ENCODE measurements at places on chromosomes 1 and 21. TPM values are rescaled to one million over a fixed set of nuclear protein-coding genes. Genes with fewer than 3 reads are reported as not detected.

- DNase-seq: no peak
- no peak overlapping the region for H3K27ac ChIP-seq
- no peaks in the 10 kb centered on the region for H3K4me1 ChIP-seq
- peaks cover 27% of the 10 kb centered on the region for H3K36me3 ChIP-seq
Observed at GRCh38 chr1:182890927-182891610, 51.9 kb downstream of the DHX9 start.

DNA sequence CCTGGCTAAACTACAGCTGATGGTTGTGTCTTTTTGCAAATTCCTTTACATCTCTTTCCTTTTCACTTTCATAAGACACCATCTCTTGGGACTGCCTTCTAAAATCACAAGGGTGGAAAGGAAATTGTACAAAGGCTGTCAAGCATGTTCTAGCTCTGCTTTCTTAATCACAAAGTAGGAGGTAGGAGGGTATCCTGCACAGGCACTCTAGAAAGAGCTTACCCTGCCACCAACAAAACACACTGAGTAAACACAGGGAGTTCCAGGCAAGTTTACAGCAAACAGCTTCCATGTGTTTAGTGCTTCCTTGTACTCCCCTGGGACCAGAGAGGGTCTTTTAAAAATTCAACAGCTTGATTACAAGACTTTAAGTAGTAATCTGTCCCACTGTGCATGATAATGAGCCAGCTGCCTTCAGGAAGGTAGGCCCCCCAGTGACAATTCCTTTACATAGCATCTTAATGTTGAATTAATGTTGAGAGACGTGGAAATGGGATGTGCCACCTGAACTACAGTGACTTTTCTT, 2.4 kb downstream of the PLPP3 start:
- DNase-seq: no peak
- no peak overlapping the region for H3K27ac ChIP-seq

- no peak overlapping the region for H3K4me3 ChIP-seq
- no peaks in the 10 kb centered on the region for H3K36me3 ChIP-seq
- no peak overlapping the region for H3K27ac ChIP-seq
- H3K4me1 ChIP-seq: peaks cover 14% of the 10 kb centered on the region
Observed at GRCh38 chr1:231144416-231145193, 17.3 kb upstream of the TRIM67 start.

GRCh38 chr1:18998016-18998724, 41.7 kb upstream of the IFFO2 start:
- peak; percentile 44 for DNase-seq
- H3K36me3 ChIP-seq: no peaks in the 10 kb centered on the region
- H3K27ac ChIP-seq: no peak overlapping the region
- H3K27me3 ChIP-seq: no peaks in the 10 kb centered on the region
- H3K4me1 ChIP-seq: no peaks in the 10 kb centered on the region
- H3K4me3 ChIP-seq: no peak overlapping the region

- peak; percentile 90 for DNase-seq
- peaks cover 8% of the 10 kb centered on the region for H3K4me1 ChIP-seq
- H3K27ac ChIP-seq: no peak overlapping the region
- H3K27me3 ChIP-seq: peaks cover 11% of the 10 kb centered on the region
Observed at GRCh38 chr21:36551731-36552433, 72.0 kb upstream of the CLDN14 start.

DNA sequence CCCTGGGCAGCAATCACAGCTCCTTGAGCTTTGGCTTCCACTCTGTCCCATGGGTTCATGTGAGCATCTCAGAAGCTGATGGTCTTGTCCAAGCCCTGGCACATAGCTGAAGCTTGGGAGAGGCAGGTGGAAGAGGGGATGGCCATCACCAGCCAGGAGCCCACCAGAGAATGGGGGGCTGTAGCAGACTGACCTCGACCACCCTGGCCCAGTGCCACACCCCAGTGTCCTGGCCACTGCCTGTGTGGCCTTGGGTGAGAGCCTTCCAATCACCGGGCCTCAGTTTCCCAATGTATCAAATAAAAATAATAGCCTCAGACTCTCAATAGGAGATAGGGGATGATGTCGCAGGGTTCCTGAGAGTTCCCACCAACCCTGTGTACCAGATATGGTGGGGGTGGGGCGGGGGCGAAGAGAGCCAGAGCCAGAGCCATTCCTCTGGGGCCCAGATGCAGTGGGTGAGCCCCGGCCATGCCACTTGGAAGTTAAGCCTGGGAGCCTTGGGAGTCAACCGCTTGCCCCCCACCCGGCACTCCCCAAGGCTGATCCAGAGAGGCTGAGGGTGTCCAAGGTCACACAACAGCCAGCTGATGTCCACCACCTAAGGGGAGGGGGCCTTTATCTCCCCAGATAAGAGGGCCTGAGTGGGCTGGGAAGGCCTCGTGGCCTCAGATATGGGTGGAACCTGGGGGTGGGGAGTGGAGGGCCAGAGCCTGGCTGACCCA, 9.3 kb upstream of the EDN2 start:
- H3K4me1 ChIP-seq: peaks cover 43% of the 10 kb centered on the region
- no peaks in the 10 kb centered on the region for H3K36me3 ChIP-seq
- no peak overlapping the region for H3K4me3 ChIP-seq
- H3K27ac ChIP-seq: peak overlapping the region; percentile 51
- DNase-seq: no peak

GRCh38 chr1:209651138-209651587, 1.1 kb downstream of the LAMB3 start:
- H3K4me3 ChIP-seq: no peak overlapping the region
- H3K36me3 ChIP-seq: no peaks in the 10 kb centered on the region
- DNase-seq: peak; percentile 62
- no peaks in the 10 kb centered on the region for H3K27me3 ChIP-seq
- H3K4me1 ChIP-seq: peaks cover 70% of the 10 kb centered on the region

GRCh38 chr1:228166170-228166936, 749 bp downstream of the IBA57 start:
- peak; percentile 51 for DNase-seq
- H3K4me1 ChIP-seq: peaks cover 28% of the 10 kb centered on the region
- H3K4me3 ChIP-seq: peak overlapping the region; percentile 73
- H3K27ac ChIP-seq: peak overlapping the region; percentile 91
- H3K36me3 ChIP-seq: no peaks in the 10 kb centered on the region

DNA sequence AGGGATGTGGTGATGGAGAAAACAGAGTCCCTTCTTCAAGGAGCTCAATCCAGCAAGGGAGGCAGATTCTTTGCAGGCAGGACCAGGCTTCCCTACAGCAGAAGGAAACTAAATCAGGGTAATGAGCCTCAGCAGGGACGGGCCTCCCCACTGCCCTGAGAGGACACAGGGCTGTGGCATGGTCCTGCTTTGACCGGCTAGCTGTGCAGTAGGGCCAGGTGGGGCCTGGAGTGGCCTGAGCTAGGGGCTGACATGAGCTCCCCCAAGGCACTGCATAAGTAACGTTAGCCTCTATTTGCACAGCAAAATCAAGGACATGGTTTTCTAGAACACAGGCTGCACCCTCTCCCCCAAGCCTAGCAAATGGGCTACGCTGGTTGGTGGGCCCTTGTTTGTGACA, 162.9 kb downstream of the RYR2 start:
- no peak for DNase-seq
- H3K27ac ChIP-seq: no peak overlapping the region
- H3K4me3 ChIP-seq: no peak overlapping the region
- H3K36me3 ChIP-seq: no peaks in the 10 kb centered on the region
- H3K27me3 ChIP-seq: no peaks in the 10 kb centered on the region

- H3K36me3 ChIP-seq: no peaks in the 10 kb centered on the region
- DNase-seq: no peak
- no peaks in the 10 kb centered on the region for H3K27me3 ChIP-seq
- H3K27ac ChIP-seq: no peak overlapping the region
- no peak overlapping the region for H3K4me3 ChIP-seq
Observed at GRCh38 chr1:187891993-187892682, 1063.4 kb downstream of the PLA2G4A start.

GRCh38 chr1:27010226-27010994, 2.2 kb downstream of the TENT5B start:
- no peak overlapping the region for H3K4me3 ChIP-seq
- H3K4me1 ChIP-seq: peaks cover 28% of the 10 kb centered on the region
- H3K36me3 ChIP-seq: no peaks in the 10 kb centered on the region
- no peaks in the 10 kb centered on the region for H3K27me3 ChIP-seq
- H3K27ac ChIP-seq: peak overlapping the region; percentile 40

- peak overlapping the region; percentile 79 for H3K27ac ChIP-seq
- DNase-seq: peak; percentile 40
- peaks cover 24% of the 10 kb centered on the region for H3K36me3 ChIP-seq
- peaks cover 28% of the 10 kb centered on the region for H3K4me1 ChIP-seq
- peak overlapping the region; percentile 69 for H3K4me3 ChIP-seq
Observed at GRCh38 chr1:43367026-43367903, 546 bp downstream of the ELOVL1 start.

The FCGR1A gene
- not detected for total RNA-seq

The F13B gene
- not detected for total RNA-seq
